ENCODE measurements at places on chromosomes 2 and 18.

DNA sequence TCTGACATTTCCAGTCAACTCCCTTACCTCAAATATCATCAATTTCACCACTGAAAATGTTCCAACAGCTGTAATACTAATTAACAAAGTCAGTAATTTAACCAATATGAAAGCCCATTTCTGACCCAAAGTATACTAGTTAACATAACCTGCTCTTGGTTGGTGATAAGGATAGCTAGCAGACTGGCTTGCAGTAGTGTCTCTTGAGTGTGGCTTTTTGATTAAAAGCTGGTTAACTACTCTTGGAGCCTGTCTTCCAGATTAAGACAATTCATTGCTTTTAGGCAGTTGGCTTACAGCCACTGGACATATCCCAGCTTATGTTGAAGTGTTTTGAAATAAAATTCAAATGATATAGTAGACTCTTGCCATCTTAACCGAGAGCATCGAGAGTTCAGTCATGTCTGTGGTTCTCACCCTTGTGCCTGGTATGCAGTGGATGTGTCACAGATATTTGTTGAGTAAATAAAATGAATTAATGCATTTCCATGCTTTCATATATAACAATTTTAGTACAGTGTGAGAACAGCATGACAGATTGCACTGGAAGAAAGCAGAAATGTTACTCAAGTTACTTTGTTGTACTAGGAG, 158.1 kb downstream of the TANC1 start:
- DNase-seq: no peak

DNA sequence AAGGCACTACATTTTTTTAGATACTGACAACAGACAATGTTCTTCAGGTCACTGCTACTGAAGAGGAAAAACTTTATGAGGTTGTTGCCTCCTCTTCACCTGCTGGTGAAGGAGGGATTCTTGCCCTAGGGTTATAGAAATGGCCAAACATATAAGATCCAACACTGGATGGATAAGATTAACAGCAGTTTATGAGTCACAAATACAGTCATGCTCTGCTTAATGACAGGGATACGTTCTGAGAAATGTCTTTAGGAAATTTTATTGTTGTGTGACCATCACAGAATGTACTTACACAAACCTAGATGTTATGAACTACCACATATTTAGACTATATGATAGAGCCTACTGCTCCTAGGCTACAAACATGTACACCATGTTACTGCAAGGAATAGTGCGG, 57.4 kb upstream of the AMMECR1L start:
- DNase-seq: no peak

DNA sequence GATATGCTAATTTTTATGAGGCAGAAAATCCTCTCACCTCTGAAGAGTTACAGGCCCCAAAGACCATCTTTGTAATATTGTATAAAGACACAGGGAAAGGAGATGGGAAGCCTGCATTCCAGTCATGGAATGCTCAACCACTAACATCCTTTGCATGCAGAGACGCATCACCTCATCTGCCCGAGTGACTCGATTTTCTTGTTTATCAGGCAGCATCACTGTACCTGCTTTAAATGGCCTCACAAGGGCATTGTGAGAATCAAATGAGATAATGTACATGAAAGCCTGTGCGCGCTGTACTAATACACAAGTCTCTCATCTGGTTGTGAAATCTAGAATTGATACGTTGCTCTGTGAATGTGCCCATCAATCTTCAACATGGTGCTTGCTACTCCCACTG, 10.2 kb upstream of the TMEM247 start:
- DNase-seq: no peak

DNA sequence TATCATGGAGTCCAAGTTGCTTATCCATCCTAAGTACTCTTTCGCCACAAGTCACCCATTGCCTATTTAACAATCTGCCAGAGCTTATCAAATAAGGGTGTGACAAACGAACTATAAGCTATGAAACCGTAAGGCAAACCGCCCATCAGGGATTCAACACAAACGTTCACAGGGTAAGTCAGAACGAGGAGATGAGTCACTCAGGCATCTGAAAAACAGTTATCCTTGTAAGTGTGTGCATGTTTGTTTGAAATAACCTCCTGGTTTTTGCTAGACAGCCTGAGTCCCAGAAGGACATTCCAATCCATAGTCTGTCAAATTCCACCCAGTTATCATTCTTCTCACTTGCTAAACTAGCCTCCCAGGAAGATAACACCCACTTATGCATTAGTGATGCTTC, 299.1 kb downstream of the PAX3 start:
- DNase-seq: no peak

GRCh38 chr2:96884299-96885094, 14.6 kb upstream of the SEMA4C start:
- no peak for DNase-seq

Measured in activated effector memory CD4-positive, alpha-beta T cell treated with anti-CD3 and anti-CD28 coated beads, Interleukin-2, amount 50 U/mL, for 16 hours (primary cell).